ENCODE measurements at places on chromosomes 12 and 14.

DNA sequence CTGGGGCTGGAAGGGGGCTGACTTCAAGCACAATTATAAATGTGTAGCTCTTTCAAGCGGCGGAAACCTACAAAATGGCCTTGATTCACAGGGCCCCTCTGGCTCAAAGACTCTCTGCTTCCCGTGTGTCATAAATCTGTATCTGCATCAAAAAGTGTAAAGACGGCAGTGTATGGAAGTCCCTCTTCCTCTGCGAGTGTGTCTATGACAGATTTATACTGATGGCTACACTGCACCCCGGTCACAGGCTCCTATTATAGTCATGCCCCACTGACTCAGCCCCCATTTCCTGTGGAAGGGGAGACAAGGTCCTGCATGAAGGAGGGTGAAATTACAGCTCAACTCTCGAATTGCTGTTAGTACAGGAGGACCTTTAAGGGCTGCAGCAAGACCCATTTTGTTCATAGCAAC is 68.6 kb downstream of the HMGA2 start:
- no peak for DNase-seq

DNA sequence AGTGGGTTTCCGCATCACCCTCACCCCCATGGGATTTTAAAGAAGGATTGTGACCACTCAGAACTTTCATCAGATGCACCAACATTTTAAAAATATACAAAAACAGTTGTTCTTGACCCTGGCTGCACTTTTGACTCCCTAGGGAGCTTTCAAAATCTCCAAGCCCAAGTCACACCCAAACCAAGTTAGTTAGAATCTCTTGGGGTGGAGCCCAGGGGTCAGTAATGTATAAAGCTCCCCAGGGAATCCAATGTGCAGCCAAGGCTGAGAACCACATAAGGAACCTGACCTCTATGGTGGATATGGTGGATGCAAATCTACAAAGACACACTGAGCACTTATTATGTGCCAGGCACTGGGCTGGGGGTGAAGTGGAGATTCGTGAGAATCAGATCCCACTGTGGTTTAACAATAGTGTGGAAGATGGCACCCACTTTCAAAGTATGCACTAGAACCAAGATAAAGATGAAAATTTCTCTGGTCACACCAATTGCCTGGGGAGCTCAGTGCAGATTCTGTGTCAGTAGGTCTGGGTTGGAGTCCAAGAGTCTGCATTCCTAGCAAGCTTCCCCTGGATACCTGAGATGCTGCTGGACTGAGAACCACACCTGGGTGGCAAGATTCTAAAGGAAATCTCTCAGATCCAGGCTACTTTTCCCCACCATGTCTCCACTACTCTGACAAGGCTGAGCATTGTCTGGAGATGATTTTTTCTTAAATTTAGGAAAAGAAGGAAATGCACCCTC is 18.9 kb upstream of the CMKLR1 start:
- DNase-seq: no peak

- DNase-seq: no peak
Measured at GRCh38 chr12:30746190-30746589, 8.6 kb downstream of the CAPRIN2 start.

- no peak for DNase-seq
Measured at GRCh38 chr14:24775950-24776349, 142.0 kb upstream of the GZMB start.

GRCh38 chr14:99380991-99381687 is 99.5 kb downstream of the SETD3 start:
- DNase-seq: no peak

GRCh38 chr12:79933043-79933442 is 1.9 kb downstream of the PPP1R12A start:
- DNase-seq: no peak

DNA sequence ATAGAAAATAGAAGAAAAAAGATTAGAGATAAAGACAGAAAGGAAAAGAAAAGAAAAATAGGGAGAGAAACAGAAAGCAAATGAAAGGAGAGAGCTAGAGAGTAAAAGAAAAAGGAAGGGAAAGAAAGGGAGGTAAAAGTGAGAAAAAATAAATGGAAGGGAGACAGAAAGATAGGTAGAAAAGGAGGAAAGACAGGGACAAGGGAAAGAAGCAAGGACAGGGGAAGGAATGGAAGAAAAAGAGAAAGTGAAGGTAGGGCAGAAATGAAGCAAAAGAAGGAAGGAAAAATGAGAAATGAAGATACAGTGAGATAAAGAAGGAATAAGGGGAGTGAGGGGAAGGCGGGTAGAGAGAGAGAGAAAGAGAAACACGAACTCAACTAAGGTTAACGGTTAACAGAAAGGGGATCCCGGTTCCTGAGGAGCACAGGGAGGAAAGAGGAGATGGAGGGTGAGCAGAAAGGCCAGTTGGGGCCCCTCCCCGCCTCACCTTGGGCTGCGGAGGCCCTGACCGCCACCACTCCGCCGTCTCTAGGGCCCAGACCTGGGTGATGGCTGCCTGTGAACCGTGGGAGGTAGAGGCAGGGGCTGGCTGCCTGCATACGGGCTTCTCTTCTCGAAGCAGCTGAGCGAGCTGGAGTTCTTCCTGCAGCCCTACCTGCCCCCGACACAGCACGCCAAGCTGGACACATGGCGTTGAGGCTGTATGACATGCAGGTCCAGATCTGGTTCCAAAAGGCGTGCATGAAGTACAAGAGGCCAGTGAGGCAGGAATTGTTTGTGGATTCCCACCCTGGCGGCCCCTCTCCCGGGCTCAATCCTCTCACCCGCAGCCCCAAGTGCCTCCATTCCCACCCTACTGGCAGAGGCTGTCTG is 59.5 kb downstream of the SMUG1 start:
- DNase-seq: no peak

- no peak for DNase-seq
Measured at GRCh38 chr12:75479963-75480461, 543 bp upstream of the GLIPR1 start.
